ENCODE measurements at places on chromosomes 4 and X. TPM values are rescaled to one million over a fixed set of nuclear protein-coding genes. Genes with fewer than 3 reads are reported as not detected.
A peak's percentile ranks its signal among the peaks of the same experiment; 100 is the strongest.

SHOX gene
- not detected for total RNA-seq

DNA sequence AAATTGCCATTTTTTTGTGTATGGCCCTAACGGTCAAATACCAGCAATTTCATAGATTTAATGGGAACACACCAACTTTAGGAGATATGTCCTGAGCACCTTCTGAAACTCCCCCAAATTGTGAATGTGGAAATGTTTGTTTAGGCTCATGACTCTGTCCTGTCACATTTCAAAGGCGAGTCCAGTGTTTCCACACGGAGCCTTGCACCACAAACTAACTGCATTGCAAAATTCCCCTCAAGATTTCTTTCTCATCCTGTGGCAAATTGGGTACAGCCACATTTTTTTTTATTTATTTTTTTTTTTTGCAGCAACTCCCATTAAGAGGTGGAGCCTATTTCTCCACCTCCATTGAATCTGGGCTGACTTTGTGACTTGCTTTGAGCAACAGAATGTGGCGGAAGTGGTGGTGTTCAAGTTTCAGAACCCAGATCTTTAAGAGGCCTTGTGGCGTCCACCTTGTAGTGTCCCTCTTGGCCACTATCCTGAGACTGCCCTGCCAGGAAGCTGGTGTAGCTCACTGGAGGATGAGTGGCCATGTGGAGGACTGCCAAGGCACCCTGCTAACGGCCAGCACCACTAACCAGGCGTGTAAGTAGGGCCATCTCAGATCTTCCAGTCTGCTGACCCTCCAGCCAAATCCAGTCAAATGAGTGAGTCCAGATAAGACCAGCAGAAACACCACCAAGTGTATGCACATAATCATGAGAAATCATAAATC, 172.4 kb upstream of the SCML1 start:
- no peaks in the 10 kb centered on the region for H3K27me3 ChIP-seq
- DNase-seq = no peak
- no peak overlapping the region for H3K4me3 ChIP-seq
- H3K36me3 ChIP-seq = no peaks in the 10 kb centered on the region

- peaks cover 3% of the 10 kb centered on the region for H3K36me3 ChIP-seq
- no peak for DNase-seq
- no peak overlapping the region for H3K27ac ChIP-seq
Measured at GRCh38 chr4:118289794-118290193, 63.0 kb downstream of the PRSS12 start.

DNA sequence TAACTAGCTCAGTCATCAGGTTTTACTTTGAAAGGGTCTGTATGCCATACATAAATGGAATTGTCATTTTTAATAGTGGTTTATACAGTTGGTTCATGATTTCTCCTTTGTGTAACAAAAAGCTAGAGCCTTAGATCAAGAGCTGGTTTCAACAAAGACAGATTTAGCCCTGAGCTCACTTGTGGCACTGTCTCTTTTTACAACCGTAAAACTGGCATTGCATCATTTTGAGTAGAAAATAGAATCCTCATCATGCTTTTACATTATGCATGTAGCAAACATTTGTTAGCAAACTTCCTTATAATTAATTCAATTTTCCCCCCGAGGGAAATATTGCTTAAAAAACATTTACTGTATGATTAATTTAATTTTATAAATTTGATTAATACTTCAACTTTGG, 1871.5 kb downstream of the ARAP2 start:
- DNase-seq = no peak
- H3K4me1 ChIP-seq = no peaks in the 10 kb centered on the region
- H3K27ac ChIP-seq = no peak overlapping the region

ERAS gene
- total RNA-seq = not detected

BCORL1 gene
- total RNA-seq = 8.3 TPM

GRCh38 chr4:148095346-148095923, 346.8 kb downstream of the NR3C2 start:
- H3K4me1 ChIP-seq = no peaks in the 10 kb centered on the region
- no peak for DNase-seq
- peaks cover 29% of the 10 kb centered on the region for H3K36me3 ChIP-seq
- H3K27me3 ChIP-seq = no peaks in the 10 kb centered on the region
- H3K4me3 ChIP-seq = no peak overlapping the region

- peaks cover 30% of the 10 kb centered on the region for H3K4me1 ChIP-seq
- H3K27ac ChIP-seq = no peak overlapping the region
- peaks cover 77% of the 10 kb centered on the region for H3K27me3 ChIP-seq
- H3K36me3 ChIP-seq = no peaks in the 10 kb centered on the region
- no peak overlapping the region for H3K4me3 ChIP-seq
Measured at GRCh38 chr4:54098375-54098774, 1.6 kb upstream of the GSX2 start.

DNA sequence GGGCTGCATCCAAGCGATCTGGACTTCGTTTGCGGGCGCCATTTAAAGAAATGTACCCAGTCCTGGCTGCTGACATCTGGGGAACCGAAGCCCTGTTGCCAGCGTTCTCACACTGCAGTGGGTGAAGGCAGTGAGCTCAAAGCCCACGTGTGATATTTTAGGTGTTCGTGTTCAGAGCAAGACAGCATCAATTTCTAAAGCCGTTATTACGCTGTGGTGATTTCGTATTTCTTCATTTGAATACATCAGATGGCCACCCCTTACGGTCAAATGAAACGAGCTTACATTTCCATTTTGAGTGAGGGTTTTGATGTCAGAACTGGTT, 376 bp upstream of the C4orf36 start:
- peak overlapping the region; percentile 85 for H3K4me3 ChIP-seq
- peaks cover 3% of the 10 kb centered on the region for H3K4me1 ChIP-seq
- no peak overlapping the region for H3K27ac ChIP-seq
- peaks cover 9% of the 10 kb centered on the region for H3K36me3 ChIP-seq
- peaks cover 41% of the 10 kb centered on the region for H3K27me3 ChIP-seq

GRCh38 chr4:140037353-140038030, 116.5 kb downstream of the MAML3 start:
- H3K4me1 ChIP-seq = peaks cover 13% of the 10 kb centered on the region
- no peaks in the 10 kb centered on the region for H3K27me3 ChIP-seq
- H3K27ac ChIP-seq = no peak overlapping the region
- H3K4me3 ChIP-seq = no peak overlapping the region
- H3K36me3 ChIP-seq = no peaks in the 10 kb centered on the region

- H3K36me3 ChIP-seq = no peaks in the 10 kb centered on the region
- no peaks in the 10 kb centered on the region for H3K27me3 ChIP-seq
- no peak overlapping the region for H3K27ac ChIP-seq
- H3K4me1 ChIP-seq = no peaks in the 10 kb centered on the region
Measured at GRCh38 chr4:110900213-110900769, 277.4 kb upstream of the PITX2 start.

IQSEC2 gene
- 0.36 TPM for total RNA-seq

DNA sequence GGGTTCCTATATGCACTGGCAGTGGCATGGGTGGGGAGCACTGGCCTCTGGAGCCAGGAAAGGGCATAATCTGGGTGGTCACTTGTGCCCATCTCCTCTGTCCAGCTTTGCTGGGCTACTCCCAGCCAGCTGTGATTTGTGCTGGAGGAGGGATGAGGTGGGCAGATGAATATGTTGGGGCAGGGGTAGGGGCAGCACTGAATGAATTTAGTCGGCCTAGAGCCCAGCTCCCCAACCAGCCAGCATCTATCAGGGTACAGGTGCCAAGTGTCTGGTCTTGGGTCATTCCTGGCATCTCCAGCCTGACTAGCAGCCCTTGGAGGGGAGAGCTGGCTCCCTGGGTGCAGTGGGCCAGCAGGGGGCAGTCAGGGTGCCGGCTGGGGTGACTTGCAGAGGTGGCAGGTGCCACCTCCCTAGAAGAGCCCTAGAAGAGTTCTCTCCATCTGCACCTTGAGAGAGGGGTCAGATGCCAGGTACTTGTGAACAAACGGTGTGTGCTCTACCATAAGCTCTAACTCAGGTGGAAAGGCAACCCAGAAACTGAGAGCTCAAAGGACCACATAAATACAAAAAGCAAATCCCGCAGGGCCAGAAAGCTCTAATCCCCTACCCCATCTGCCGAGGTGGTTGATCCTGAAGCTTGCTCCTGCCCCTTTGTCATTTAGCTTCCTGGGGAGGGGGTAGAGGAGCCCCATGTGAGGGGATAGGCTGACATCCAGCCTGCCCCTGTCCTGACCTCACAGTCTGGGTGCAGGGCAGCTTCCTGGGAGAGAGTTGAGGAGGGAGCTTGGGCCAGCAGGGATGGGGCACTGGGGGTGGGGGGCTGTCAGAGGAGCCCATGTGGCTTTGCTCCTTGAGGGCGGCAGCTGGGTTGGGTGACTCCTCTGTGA, 2.2 kb downstream of the SORCS2 start:
- no peak overlapping the region for H3K27ac ChIP-seq
- H3K36me3 ChIP-seq = peaks cover 2% of the 10 kb centered on the region
- no peak for DNase-seq
- peaks cover 55% of the 10 kb centered on the region for H3K27me3 ChIP-seq

TLR2 gene
- 2.0 TPM for total RNA-seq

DNA sequence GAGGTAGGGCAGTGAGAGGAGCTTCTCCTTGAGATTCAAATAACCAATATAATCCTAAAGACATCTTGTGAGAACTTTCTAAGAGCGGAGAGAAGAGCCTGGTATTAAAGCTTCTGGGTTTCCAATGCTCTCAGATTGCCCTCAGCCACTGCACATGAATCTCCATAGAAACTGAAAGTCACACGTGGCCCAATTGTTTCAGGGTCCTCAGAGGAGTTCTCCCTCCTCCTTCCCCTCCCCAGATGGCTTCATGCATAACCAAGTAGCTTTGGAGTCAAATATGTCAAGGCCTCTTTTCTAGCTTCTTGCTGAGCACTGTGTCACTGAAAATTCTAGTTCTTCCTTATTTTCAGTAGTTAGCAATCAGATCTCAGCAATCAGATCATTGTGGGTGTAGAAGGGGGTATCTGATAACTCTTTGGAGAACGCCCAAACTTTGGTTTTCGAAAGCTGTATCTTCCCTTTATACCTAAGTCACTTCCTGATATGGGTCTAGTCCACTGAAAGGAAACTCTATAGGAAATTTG, 2.2 kb downstream of the BTK start:
- H3K4me3 ChIP-seq = no peak overlapping the region
- no peak overlapping the region for H3K27ac ChIP-seq
- H3K27me3 ChIP-seq = no peaks in the 10 kb centered on the region
- no peaks in the 10 kb centered on the region for H3K36me3 ChIP-seq
- DNase-seq = no peak

MAP3K15 gene
- 0.22 TPM for total RNA-seq

CYP2U1 gene
- total RNA-seq = 10.6 TPM

DYNLT3 gene
- total RNA-seq = 42.2 TPM

- H3K27me3 ChIP-seq = no peaks in the 10 kb centered on the region
- no peaks in the 10 kb centered on the region for H3K4me1 ChIP-seq
- no peaks in the 10 kb centered on the region for H3K36me3 ChIP-seq
Measured at GRCh38 chr4:12242354-12242753, 813.7 kb upstream of the HS3ST1 start.

GRCh38 chr4:114196606-114197005, 217.2 kb upstream of the ARSJ start:
- peaks cover 16% of the 10 kb centered on the region for H3K27me3 ChIP-seq
- no peak for DNase-seq
- H3K27ac ChIP-seq = no peak overlapping the region
- H3K4me1 ChIP-seq = no peaks in the 10 kb centered on the region
- no peak overlapping the region for H3K4me3 ChIP-seq

DNA sequence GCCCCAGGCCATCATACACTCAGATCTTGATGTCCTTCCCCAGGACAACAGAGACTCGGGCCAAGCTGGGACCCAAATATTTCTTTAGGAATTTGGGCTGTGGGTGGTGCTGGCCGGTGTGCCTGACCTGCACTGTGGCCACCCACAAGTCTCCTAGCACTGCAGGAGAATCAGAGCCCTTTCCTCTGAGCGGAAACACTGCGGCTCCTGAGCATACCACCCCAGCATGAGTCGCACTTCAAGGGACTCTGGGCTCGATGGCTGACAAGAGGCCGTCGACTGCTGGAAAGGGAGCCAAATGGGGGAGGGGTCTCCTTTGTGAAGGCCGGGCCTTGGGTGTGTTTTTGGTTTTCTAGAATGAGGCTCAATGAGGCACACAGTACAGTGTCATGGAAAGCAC, 13.0 kb upstream of the IRAK1 start:
- H3K4me3 ChIP-seq = no peak overlapping the region
- H3K4me1 ChIP-seq = peaks cover 17% of the 10 kb centered on the region
- H3K27ac ChIP-seq = no peak overlapping the region
- H3K27me3 ChIP-seq = no peaks in the 10 kb centered on the region
- no peak for DNase-seq
- no peaks in the 10 kb centered on the region for H3K36me3 ChIP-seq

- DNase-seq = no peak
- peak overlapping the region; percentile 3 for H3K27ac ChIP-seq
- no peaks in the 10 kb centered on the region for H3K27me3 ChIP-seq
Measured at GRCh38 chrX:19566359-19567222, 51.3 kb upstream of the MAP3K15 start.

GRCh38 chrX:107662824-107663223, 34.5 kb downstream of the PRPS1 start:
- H3K4me3 ChIP-seq = no peak overlapping the region
- H3K4me1 ChIP-seq = peaks cover 22% of the 10 kb centered on the region
- H3K27ac ChIP-seq = peak overlapping the region; percentile 73
- H3K27me3 ChIP-seq = no peaks in the 10 kb centered on the region

CENPC gene
- total RNA-seq = 56.9 TPM

DNA sequence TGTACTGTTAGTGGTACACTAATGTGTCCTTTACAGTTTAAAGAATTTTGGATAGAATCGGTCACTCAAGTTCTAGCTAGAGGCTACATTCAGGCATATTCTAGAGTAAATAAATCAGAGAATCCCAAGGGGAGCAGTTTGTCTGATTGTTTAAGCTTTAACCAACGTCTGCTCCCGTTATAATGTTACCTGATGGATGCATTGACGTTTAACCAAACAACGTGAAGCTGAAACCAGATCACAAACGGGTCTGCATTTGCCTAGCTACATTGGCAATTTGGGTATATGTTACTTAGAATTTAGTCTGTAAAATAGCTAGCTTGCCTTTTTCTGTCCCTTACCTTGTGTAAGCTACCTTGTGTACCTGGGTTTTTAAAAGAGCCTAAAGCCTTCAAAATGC, 1.6 kb downstream of the PI4K2B start:
- H3K36me3 ChIP-seq = peaks cover 5% of the 10 kb centered on the region
- peak overlapping the region; percentile 94 for H3K27ac ChIP-seq
- peak overlapping the region; percentile 93 for H3K4me3 ChIP-seq
- H3K4me1 ChIP-seq = peaks cover 50% of the 10 kb centered on the region
- no peak for DNase-seq

DNA sequence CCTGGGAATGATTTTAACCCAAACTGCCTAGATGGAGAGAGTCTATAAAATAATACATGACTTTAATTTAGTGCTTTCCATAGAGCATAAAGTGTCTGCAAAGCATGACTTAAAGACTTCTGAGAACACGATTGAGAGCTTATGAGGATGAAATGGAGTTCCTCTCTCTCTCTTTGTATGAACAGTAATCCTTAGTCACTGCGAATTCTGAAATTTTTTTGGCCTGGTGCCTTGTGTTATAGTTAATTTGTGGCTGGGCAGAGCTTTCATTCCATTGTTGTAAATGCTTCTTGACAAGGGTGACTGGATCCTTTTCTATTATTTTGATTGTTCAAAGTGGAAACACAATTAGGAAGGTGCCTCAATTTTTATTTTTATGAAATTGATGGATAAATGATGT, 179.5 kb downstream of the CEP135 start:
- no peaks in the 10 kb centered on the region for H3K4me1 ChIP-seq

- H3K4me1 ChIP-seq = peaks cover 13% of the 10 kb centered on the region
- no peaks in the 10 kb centered on the region for H3K36me3 ChIP-seq
- H3K27ac ChIP-seq = no peak overlapping the region
- no peaks in the 10 kb centered on the region for H3K27me3 ChIP-seq
Measured at GRCh38 chrX:48787505-48788443, 1.4 kb downstream of the GATA1 start.

GRCh38 chrX:46374371-46374770, 170.8 kb downstream of the ZNF674 start:
- no peak overlapping the region for H3K4me3 ChIP-seq
- no peaks in the 10 kb centered on the region for H3K36me3 ChIP-seq
- no peak for DNase-seq
- no peaks in the 10 kb centered on the region for H3K4me1 ChIP-seq
- H3K27me3 ChIP-seq = no peaks in the 10 kb centered on the region
- H3K27ac ChIP-seq = no peak overlapping the region
